Activated effector memory CD4-positive, alpha-beta T cell treated with Interleukin-2 at 50 U/mL for 16 hours (primary cell): ENCODE measurements at places on chromosomes 6 and 20.

DNA sequence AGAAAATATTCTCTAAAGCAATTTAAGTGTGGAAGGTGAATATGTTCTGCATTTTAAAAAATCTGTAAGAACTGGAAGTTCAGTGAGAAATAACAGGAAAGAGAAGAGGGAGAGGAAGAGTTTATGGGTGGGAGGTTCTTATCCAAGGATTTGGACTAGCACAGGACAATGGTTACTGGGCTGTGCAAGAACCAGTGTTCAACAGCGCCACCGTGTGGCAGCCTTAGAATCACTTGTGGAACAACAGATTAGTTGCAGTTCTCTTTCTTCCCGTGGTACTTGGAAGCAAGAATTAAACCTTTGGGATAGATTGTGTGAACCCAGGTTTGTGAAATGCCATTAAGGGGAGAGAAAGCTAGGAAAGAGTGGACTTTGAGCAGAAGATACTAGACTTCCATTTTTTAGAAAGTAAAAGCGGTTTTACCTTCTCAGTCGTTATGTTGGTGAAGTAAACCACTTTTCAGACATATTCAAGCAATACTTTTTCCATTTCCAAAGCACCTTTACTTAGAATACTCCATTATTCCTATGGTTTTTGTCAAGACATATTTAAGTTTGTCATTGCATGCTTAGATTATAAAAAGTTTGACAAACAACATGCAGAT is 436.7 kb downstream of the RNF144B start:
- DNase-seq, result no peak

DNA sequence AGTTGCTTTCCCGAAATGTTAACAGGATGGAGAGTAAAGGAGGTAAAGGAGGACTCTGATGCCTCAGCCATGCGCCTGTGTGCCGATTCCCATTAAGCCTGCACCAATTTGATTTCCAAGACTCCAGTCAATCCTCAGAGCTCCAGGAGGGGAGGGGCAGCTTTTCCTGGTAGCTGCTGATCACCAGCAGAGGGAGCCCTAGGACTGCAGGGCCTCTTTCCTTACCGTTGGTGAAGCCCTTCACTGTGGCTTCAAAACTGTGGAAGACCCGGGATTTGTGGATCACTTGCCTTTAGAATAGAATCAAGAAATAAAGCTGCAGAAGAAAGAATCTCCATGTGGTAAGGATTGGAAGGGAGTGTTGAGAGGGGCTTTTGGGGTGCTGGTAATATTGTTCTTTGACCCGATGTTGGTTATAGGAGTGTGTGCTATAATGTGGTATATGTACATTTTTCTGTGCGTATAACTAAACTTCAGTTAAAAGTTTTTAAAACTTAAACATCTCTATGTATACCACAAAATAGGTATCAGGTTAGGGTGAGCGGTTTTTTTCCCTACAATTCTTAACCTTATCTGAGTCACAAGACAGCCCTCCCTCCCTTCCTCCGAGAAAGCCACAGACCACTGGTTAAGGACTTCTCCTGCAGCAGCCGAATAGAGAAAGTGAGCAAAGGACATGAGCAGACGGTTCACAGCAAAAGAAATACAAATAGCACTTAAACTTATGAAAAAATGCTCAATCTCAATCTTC is 6.9 kb upstream of the OSER1 start:
- peak; percentile 53 for DNase-seq

DNA sequence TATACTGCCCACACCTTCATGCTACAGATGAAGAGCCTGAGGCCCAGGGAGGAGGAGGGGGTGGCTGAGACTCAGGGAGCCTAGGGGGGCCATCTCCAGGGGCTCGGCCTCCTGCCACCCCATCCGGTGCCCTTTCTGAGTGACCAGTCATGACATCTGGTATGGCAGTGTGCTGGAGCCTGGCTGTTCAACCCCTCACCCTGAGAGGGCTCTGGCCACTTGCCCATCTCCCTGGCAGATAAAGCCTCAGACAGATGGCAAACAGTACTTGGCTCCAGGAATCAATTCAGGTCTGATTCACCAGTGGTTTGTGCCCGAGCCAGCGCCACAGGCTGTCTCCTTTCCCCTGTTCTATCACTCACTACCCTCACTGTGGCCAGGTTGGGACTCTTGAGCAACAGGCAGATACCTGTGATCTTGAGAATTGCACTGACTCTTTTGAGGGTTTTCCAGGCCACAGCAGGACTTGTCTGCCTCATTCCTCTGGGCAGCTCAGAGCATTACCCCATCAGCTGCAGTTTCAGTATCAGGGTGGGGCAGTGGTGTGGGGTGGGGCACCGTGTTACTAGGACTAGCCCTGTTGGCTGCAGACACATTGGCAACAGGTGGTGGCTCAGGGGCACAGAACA is 22.8 kb downstream of the SRSF3 start:
- DNase-seq, result no peak

- DNase-seq, result no peak
Observed at GRCh38 chr6:4901386-4902061, 102.3 kb downstream of the RPP40 start.

DNA sequence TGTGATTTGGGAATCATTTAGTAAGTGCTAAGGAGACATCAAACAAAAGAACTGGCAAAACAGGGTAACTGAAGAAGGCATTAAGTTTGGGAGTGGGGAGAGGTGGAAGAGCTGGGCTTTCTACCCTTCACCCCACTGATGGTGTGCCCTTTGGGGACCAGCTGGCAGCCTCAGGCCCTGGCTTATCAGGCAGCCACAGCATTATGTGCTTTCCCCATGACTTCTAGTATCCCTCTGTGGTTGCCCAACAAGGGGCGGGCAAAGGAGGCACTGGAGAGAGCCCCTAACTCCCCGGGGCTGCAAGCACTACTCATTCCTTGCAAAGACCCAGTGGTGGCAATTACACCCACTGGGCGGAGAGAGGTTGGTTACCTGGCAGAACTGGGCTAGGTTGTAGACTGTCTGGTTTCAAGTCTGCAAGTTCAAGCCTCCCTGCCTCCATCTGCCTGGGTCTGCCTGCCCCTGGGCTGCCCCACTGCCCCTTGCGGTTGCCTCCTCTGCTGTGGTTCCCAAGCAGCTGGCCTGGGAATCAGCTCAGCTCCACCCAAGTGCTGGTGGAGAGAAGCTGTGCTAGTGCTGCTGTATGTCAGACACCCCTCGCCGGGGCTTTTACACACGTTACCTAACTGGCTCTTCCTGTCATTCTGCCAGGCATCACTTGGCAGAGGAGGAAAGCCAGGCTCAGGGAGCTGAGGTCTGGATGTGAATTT is 29.9 kb downstream of the KCNK5 start:
- no peak for DNase-seq

DNA sequence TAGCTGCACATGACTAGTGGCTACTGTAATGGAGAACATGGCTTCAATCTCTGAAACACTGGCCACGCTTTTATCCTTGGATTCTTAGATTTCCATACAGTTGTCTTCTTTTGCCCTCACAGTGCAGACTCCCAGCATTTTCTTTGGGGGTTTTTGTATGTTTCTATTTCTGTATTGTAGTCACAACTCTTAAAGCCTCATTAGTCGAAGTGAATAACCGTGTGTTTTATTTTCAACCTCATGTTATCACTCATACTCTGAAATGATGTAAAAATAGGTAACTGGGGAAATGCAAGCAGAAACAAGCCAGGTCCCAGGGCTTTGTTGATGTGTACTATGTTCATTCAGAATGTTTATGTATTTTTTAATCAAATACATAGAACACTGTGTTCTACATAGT is 162.9 kb downstream of the JARID2 start:
- DNase-seq, result no peak

- DNase-seq, result no peak
Observed at GRCh38 chr6:111741177-111741952, 131.9 kb downstream of the FYN start.

- DNase-seq, result no peak
Observed at GRCh38 chr6:48401016-48401415, 290.0 kb upstream of the PTCHD4 start.

DNA sequence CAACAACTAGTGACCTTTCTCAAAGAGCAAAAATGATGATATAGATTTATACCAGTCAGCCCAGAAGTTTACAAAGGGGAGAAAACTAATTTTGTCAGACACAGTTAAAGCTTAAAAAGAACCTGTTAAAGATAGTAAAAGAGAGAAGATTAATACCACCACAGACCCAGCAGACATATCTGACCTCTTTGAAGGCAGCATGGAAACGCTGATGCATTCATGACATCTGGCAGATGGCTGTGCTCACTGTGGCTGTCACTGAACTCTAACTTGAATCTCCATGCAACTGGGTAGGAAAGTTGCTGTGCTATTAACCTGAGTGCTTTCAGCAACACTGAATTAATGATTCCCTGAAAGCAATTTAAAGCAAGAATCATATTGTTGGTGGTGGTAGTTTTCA is 159.8 kb upstream of the PRDM1 start:
- DNase-seq, result no peak

GRCh38 chr20:44537993-44538392 is 16.1 kb upstream of the SERINC3 start:
- no peak for DNase-seq

DNA sequence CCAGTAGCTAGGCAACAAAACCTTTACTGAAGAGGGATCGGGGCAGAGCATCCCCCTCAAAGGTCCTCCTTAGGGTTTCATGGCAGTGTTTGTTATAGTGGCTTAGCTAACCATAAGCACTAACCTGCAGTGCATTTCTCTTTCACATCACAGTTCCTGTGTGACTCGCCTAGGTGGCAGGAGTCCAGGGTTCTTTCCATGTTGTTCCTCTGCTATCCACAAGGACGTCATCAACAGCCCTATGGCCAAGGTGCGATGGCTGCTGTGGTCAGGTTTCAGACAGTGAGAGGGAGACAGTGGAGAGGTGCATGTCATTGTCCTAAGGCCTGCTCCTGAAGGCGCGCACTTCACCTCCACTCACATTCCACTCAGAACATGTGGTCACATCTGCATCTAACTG is 38.8 kb upstream of the FOXA2 start:
- no peak for DNase-seq

GRCh38 chr6:144722925-144723324 is 437.8 kb downstream of the UTRN start:
- no peak for DNase-seq

DNA sequence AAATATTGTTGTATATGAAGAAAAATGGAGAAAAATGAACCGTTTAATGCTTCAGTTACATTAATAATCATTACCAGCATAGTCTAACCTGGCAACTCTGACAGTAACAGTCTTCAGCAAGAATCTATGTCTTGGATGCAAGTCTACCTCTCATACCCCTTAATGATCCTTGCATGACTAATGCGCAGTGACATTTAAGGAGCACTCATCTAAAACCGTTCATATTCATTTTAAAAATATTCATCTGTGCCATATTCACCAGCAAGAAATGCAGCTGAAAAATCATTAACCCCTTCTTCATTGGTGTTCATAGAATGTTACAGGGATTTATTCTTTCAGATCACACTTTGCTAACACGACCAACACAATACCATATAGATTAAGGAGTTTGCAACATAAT is 227.2 kb upstream of the ASCC3 start:
- no peak for DNase-seq

DNA sequence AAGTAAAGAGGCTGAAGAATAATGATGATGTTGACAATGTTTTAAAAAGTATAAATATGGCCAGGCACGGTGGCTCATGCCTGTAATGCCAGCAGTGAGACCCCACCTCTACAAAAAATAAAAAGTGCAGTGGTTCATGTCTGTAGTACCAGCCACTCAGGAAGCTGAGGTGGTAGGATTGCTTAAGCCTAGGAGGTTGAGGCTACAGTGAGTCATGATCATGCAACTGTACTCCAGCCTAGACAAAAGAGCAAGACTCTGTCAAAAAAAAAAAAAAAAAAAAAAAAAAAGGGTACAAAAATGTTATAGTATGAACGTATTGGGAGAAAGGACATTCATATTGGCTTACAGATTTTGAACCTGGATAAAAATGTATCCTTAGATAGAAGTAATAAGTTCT is 543.1 kb upstream of the IRAK1BP1 start:
- DNase-seq, result no peak

GRCh38 chr6:115947966-115948541 is 112.6 kb downstream of the FRK start:
- no peak for DNase-seq

DNA sequence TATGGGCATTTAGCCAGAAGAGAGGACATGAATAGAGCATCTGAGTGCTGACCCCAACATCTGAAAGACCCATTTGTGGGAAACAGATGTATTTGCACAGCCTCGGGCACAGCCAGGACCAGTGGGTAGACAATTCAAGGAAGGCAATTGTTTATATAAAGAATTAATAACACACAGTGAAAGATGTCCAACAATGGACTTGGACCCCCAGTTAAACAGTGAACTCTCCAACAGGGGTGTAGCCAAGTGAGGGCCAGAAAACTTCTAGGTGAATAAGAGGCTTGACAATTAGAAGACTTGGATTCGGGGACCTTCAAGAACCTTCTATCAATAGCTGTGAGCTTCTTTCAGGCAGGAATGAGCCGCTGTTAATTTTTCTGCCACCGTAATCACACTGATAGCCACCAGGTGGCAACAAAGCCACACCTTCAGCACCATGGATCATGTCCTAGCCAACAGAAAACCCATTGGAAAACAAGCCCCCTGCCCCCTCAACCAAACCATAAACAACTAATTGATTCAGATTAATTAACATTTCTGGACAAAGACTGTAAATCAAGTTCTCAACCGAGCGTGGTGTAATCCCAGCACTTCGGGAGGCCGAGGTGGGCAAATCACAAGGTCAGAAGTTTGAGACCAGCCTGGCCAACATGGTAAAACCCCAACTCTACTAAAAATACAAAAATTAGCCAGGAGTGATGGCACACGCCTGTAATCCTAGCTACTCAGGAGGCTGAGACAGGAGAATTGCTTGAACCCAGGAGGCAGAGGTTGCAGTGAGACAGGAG is 8.8 kb upstream of the SRSF6 start:
- peak; percentile 15 for DNase-seq

DNA sequence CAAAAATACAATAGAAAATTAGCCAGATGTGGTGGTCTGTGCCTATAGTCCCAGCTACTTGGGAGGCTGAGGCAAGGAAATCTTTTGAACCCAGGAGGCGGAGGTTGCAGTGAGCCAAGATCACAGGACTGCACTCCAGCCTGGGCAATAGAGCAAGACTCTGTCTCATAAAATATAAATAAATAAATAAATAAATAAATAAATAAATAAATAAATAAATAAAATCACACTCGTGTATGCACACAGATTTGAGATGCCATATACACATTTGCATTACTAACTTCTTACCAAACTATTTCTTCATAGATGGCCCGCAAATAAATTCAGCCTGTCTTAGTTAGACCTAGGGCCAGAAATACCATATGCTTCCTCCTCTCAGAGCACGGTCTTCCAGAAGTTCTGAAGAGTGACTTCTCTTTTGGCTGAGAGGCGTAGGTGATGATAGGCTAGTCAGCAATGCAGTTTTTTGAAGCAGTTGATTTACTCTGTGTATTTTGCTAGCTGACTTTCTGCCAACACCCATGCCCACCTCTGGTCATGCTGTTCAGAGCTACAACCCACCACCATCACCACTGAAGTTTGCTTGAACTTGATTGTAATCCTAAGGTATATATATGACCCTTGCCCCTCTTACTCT is 150.1 kb downstream of the SASH1 start:
- DNase-seq, result no peak

GRCh38 chr6:139850512-139850911 is 476.1 kb upstream of the CITED2 start:
- DNase-seq, result no peak
